ENCODE measurements at places on chromosomes 3 and 15. TPM values are rescaled to one million over a fixed set of nuclear protein-coding genes. Genes with fewer than 3 reads are reported as not detected.

Gene POLQ
- 6.8 TPM for polyA plus RNA-seq

Gene ANKUB1
- polyA plus RNA-seq, result 0.36 TPM

Gene RAB7A
- polyA plus RNA-seq, result 291 TPM

Gene GRIP2
- 0.67 TPM for polyA plus RNA-seq

Gene SLC24A5
- polyA plus RNA-seq, result 0.61 TPM

Gene TRAIP
- polyA plus RNA-seq, result 8.4 TPM

Gene SPSB4
- polyA plus RNA-seq, result 17.5 TPM

Gene ISLR
- 51.7 TPM for polyA plus RNA-seq
